ENCODE measurements at places on chromosomes 2 and 18. TPM values are rescaled to one million over a fixed set of nuclear protein-coding genes. Genes with fewer than 3 reads are reported as not detected.

- no peak for DNase-seq
Measured at GRCh38 chr2:25355270-25355669, 13.5 kb upstream of the DNMT3A start.

DNA sequence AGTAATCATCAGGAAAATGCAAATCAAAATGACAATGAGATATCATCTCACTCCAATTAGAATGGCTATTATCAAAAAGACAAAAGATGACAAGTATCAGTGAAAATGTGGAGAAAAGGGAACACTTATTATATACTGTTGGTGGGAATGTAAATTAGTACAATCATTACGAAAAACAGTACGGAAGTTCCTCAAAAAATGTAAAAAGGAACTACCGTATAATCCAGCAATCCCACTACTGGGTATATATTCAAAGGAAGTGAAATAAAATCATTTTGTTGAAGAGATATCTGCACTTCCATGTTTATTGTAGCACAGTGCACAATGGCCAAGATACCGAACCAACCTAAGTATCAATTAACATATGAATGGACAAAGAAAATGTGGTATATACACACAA is 52.4 kb upstream of the TEX51 start:
- DNase-seq: no peak

DNA sequence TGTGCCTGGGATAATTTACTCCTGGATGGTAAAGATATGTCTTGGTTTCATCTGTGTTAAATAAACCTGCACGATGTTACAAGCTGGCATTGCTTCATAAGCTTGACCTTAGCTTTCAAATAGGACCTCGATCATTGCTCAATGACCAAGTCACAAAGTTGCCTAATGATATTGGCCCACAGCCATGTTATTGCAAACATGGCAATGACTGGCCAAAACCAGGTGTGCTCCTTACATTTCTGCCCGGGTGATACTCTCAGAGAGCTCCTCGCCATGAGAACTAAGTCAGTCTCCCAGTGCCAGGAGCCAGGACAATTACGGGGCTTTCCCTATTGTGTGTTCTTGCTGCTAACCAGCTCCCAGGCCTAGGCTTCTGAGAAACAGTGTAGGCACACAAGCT is 72.5 kb upstream of the CYP1B1 start:
- DNase-seq: peak; percentile 72

GRCh38 chr2:172081221-172082022 is 3.9 kb upstream of the DLX1 start:
- no peak for DNase-seq

DNA sequence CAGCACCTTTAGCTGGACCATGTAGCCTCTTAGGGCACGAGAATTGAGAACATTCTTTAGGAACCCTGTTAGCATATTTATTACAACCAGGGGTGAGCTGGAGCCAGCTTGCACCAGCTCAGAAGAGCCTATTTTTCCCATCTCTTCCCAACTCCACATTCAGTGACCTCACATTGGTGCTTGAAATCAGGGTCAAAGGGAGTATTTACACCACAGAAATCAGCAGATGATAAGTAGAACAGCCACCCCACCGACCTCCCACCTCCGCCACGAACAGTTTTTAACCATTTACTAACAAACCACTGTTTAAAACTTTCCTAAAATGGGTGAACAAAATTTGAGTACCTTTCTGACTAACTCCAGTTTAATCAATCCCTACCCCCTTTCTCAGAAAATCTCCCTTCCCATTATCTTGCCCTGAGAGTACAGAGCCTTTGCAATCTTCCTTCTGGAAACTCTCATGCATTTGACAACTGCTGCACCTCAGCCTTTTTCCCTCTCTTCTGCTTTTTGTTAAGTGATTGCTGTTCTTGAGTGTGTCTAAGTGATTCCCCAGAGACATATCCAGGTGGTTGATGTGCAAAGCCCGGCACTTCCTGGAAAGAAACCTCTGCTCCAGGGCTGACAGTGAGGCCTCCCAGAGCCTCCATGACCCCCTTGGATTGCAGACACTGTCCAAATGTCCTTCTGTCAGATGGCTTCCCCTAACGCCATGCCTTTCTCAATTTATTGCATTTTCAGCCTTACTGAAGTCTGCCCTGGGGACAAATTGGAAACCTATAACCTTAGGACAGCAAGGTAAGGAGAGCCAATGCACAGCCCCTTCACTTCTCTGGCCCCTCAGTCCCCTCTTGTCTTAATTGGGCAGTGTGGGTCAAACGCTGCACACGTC is 389.5 kb upstream of the TNP1 start:
- DNase-seq: no peak

DNA sequence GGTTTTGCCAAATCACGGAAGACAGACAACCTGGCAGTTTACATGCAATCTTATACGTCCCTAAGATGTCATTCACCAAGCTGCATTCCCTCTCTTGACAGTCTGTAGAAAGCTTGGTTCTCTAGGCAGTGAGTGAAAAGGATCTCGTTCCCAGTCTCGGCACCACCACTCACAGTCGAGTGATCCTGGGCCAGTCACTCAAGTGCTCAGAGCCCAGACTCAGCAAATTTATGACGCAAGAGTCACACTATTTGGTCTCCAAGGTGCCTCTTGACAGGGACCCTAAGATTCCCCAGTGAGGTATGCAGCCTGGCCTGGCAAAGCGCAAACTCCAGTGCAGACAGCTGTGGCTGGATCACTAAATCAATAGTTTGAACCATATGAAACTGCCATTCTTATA is 77.9 kb downstream of the EIPR1 start:
- no peak for DNase-seq

DNA sequence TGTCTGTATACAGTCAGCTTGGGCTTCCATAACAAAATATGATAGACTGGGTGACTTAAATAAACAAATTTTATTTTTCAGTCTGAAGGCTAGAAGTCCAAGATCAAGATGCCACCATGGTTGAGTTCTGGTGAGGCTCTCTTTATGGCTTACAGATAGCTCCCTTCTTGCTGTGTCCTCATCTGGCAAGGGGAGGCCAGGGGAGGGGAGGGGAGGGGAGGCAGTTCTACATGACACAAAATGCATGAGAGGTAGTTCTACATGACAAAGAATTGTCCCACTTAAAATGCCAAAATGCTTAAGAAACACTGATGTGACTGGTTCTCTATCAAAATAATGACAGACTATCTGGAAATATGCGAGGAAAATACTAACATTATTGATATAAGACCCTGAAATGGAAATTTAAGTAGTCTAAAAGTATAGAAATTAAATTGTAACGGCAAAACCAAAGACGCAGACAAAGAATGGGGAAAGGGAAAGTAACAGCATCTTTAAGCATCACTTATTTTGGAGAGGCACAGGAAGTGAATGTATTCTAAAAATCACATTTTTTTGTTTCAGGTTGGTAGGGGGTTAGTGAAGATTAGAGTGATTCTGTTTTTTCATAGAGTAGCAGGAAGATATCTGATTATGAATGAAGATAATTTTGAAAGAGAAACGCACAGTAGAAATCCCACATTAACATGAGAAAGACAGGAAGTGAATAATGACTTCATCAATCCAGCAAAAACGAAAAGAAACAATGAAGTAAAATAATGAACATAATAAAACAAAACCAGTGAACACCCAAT is 131.4 kb downstream of the STRN start:
- no peak for DNase-seq

CHN1 gene
- 61.4 TPM for total RNA-seq

EFEMP1 gene
- total RNA-seq: 52.5 TPM
